NCI-H146 (cell line): ENCODE measurements at places on chromosomes 1 and 21.

DNA sequence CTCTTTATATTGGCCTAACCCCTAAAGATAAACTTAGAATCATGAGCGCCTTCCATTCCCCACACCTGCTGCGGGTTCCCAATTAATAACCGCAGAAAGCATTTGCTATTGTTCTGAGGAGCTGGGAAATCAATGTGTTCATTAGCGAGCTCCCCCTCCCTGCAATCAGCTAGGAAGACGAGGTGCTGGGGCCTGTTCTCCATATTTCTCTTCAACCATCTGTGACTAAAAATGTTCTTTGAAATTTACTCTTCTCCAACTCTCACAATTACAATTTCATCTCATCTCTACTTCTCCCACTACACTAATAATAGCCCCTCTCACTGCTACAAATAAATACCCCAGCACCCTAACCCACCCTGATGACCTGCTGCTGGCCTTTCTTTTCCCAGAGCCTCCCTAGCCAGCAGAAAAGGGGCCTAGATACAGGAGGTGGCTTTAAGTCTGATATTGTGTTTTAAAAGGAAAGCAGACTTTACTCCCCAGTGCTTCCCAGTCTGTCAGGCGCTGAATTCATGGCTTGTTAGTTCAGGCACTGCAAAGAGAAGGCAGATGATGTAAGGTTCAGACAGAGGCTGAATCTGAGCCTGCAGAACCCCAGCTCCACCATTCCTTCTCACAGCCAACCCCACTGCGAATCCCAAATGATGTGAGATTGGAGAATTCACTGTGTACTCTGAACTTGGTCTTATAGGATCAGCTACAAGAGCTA, 477.5 kb upstream of the DAB1 start:
- DNase-seq: peak; percentile 80

DNA sequence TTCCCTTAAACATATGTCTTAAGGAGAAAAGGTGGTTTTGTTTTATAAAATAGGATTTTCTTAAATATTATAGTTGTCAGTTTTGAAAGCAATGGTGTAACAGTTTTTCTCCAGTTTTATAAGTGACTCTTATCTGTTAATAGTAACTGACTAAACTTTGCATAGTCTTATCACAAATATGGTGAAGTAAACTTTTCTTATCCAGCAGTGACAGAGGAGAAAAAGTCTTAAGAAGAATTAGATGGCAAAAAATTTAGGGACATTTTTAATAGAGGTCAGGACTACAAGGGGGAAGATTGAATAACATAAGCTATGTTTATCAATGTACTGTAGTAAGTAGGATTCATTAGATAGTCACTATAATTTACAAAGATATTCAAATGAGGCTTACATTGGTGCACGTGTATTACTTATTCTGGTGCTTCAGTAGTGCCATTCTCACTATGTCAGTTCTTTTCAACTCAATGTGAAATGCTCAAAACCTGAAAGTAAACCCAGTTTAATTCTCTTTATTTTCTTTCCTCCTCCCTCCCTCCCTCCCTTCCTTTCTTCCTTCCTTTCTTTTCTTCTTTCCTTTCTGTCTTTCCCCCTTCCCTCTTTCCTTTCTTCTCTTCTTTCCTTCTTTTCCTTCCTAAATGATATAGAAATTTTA, 26.1 kb downstream of the F3 start:
- DNase-seq: no peak

DNA sequence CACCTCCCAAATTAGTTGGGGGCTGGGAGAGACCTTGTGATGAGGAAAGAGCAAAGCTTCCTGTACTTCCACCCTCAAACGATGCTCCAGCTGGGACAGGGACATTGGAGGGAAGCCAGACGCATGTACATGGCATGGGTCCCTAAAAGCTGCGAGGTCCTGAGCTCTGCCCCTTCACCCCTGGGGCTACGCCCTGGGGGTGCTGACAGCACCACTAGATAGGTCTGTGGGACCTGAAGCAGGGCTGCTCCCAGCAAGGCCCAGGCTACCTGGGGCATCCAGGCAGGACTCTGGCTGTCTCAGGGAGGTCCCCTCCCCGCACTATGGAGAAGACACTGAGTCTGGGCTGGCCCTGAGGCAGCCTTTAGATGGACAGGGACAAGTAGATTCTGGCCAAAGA, 83.4 kb downstream of the DMRTB1 start:
- no peak for DNase-seq

DNA sequence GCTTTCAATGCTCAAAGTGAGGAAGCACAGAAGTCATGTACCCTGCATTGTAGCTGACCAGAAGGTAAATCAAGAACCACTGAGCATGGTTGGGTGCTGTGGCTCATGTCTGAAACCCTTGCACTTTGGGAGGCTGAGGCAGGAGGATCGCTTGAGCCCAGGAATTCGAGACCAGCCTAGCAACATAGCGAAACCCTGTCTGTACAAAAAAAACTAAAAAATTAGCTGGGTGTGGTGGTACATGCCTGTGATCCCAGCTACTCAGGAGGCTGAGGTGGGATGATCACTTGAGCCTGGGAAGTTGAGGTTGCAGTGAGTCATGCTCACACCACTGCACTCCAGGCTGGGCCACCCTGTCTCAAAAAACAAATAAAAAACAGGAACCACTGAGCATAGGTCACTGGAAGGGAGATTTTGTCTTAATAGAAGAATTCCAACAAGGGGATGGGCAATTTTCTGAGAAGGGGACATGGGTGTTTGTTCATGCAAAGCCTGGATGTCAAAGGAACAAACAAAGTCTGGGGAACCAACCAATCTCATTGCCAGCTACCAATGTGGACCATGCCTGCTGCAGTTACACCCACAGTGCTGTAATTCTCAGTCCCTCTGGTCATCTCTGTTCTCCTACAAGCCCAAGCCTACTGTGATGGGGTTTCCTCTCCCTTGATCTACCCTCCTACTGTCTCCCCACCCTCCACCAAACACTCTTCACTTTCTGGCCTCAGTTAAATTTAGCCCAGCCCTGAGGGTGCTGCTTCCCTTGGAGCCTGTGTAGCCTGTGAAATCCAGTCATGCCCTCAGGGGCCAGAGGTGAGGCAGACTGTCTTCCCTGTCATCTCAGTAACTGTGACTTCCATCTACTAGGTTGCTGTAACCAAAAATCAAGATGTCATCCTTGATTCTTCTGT, 47.9 kb downstream of the ELF3 start:
- DNase-seq: no peak

DNA sequence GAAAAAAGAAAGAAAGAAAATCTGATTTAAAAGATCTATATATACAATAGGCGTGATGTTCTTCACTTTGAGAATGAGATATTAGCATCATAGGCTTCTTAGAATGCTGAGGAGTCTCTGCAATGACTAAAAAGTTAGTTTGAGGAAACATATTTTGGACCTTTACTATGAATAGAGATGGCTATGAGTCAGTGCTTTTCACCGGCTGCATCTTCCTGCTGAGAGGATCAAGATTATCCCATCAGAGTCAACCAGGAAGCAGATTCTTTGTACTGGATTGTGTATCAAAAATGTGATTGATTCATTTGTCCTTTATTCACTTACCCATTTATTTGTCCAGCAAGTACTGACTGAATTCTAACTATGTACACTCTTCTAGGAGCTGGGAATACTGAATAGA, 144.2 kb downstream of the KCNK2 start:
- DNase-seq: no peak

DNA sequence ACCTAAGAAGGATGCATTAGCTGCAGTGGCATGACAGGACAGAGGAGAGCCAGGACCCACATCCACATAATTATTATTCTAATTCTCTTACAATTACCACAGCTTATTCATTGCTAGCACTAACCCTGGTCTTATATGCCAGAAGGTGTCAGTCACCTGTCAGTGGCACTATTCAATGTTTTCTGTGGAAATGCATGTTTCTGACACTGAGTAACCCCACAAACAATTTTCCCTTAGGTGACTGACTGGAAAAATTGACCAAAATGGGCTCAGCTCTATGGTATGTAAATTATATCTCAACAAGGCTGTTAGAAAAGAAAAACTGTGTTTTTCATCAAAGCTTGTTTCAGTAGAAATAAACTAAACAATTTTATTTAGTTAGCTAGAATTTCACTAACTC, 117.9 kb upstream of the KRTAP19-8 start:
- DNase-seq: no peak

DNA sequence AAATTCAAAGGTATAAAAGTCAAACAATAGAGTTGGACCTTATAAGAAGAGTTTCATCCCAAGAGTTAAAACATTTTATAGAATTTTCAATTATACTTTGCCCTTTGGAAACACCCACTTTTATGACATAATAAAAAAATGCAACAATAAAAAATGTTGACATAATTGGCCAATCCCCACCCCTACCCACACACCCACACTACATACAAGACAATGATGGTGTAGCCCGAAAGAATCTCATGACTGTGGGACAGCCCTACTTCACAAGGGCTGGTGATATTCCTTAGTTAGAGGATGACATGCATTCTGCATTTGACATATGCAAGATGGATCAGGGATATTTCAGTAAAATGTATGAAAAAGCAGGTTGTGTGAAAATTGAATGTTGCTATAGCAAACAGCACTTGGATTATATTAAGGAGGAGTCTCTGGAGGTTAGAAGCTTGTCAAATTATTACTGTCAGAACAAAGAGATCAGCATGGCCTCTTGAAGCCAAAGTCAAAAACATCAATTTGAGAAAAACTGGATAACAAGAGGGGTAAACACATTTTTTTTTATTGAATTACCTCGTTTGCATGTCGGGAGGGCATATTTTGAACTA, 133.0 kb upstream of the SAMSN1 start:
- no peak for DNase-seq

- DNase-seq: no peak
Observed at GRCh38 chr1:186750257-186750656, 70.0 kb upstream of the PTGS2 start.

DNA sequence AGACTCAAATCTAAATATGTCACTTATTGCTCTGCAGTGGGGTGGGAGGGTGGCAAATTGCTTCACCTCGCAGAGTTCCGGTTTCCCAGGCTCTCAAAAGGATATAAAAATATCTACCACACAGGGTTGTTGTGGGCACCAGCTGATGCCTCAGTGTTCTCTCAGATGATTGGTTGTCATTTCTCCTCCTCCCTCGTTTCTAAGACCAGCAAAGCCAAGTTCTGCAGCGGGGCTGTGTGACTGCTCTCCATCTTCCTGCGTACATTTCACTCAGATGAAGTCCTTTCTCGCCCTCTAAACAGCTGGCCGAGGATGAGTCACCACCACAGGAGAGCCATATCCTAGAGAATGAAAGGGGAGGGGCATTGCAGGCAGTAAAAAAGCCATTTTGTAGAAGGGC, 35.0 kb upstream of the VWA5B1 start:
- no peak for DNase-seq

DNA sequence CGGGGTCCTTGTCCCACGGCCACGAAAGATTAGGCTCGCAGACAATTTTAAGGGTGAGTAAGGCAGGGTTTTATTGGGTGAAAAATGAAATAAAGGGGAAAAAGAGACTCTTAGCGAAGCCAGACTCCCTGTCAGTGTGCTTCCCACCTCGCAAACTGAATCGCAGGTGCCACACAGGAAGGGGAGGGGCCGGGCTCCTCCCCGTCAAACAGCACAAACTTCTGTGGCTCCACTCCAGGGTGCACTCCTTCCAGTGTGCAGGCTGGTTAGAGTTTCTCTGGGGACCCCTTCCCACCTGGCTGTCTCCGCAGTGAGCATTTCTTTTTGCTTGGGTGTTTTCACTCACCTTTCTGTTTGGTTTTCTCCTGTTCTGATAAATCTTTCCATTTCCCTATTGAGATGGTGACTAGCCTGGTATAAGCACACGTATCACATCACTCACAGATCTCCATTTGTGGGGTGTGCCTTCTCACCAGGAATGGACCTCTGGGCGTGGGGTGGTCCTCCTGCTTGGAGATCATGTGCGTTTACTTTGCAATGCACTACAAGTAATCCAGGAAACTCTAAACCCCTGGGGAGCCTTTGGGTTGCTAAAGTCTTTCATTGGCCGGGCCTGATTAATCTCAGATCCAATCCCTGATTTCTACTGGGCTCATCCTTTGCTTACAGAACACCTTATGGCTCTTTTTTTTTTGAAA, 37.6 kb upstream of the GALNT2 start:
- DNase-seq: no peak

DNA sequence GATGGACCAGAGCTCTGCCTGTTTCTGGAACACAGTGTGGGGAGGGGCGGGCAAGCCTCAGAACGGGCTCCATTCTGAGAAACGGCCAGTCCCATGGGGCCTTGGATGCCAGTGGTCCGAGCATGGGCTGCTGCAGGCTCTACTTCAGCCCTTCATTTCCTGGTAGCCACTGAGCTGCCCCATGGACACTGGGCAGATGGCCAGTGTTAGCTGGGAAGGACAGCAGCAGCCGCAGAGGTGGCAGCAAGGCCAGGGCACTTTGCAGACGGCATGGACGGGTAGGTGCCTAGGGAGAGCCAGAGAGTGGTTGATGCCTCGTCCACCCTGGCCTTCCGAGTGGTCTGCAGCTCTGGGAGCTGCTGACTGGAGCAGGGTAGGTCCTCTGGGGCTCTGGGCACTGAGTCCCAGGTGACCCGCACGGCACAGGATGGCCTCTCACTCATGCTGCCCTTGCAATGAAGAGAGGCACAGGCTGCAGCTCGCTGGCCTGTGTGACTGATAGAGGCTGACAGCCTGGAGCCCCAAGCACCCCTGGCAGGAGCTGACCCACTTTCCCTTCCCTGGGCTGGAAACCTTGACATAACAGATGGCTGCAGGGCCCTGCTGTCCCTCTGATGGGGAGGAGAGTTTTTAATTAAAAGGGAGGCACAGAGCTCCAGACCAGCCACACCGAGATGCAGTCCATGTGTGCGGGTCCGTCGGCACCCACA, 87.7 kb upstream of the COL6A1 start:
- no peak for DNase-seq

DNA sequence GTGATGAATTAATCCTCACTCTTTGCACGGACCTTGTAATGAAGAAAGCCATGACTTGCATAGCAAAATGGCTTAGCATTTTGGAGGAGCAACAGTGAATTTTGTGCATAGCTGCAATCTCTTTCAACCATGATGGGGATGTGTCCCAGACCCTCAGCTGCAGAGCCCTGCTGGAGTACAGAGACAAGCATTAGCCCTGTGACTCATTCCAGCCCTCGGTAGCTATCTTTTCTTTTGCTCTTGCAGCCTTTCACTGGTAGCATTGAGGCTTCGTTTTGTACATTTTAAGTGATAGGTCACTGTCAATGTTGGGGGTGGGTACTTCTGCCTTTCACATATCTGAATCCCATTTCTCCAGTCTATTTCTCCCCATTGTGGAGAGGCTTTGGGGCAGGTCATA, 58.4 kb downstream of the SLC35F3 start:
- DNase-seq: no peak

GRCh38 chr1:8111560-8111959, 85.5 kb upstream of the ERRFI1 start:
- no peak for DNase-seq

DNA sequence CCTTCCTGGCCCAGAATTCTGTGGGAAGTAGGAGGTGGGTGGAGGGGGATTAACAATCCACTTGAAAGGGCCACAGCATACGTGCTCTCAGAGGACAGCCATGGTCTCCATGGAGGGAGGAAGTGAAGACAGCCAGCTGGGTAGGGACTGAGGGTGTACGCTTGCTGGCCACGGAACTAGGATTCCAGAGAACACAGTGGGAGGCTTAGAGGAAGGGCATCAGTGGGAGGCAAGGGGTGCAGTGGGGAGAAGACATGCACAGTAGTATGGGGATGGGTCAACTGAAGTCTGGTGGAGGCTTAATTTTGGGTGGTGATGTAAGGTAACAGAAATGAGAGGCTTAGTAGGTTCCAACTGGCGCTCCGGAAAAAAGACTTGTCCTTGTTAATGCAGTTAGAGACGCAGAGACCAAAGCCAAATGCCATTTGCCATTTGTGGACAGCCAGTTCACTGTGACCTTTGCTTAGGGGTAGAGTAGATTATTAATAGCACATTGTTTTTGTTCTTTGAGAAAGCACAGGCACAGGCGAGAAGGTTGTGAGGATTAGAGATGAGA, 103.0 kb downstream of the ZSCAN20 start:
- DNase-seq: no peak
